Stromal cell of bone marrow (primary cell): ENCODE measurements at places on chromosomes 7 and 10.

DNA sequence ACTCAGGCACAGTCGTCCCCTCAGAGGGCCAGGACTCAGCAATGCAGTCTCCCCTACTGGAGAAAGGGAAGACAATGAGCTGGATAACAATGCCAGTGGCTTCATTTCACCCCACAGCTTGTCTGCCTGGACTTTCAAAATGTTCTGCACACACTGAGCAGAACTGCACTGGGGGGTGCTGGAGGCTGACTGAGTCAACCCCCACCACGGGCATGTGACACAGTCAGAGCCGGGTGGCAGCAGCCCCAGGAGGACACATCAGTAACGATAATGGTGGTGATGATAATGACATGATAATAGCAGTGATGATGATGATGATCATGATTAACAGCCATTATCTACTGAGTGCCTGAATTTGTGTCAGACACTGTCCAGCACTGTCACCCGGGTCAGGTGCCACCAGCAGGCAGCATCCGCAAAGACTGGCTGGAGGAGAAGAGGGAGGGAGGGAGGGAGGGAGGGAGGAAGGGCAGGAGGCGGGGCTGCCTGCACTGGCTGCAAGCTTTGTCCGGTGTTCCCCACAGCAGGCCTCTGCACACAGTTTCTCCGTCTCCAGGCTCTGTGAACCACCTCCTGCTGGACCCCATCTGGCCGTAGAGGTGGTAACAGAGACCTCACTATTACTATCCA lies 67.4 kb downstream of the PLXNA4 start:
- no peak for DNase-seq

- DNase-seq: no peak
Observed at GRCh38 chr10:130231251-130231741, 95.1 kb downstream of the GLRX3 start.

- DNase-seq: no peak
Observed at GRCh38 chr7:526460-527034, 6.9 kb upstream of the PDGFA start.

DNA sequence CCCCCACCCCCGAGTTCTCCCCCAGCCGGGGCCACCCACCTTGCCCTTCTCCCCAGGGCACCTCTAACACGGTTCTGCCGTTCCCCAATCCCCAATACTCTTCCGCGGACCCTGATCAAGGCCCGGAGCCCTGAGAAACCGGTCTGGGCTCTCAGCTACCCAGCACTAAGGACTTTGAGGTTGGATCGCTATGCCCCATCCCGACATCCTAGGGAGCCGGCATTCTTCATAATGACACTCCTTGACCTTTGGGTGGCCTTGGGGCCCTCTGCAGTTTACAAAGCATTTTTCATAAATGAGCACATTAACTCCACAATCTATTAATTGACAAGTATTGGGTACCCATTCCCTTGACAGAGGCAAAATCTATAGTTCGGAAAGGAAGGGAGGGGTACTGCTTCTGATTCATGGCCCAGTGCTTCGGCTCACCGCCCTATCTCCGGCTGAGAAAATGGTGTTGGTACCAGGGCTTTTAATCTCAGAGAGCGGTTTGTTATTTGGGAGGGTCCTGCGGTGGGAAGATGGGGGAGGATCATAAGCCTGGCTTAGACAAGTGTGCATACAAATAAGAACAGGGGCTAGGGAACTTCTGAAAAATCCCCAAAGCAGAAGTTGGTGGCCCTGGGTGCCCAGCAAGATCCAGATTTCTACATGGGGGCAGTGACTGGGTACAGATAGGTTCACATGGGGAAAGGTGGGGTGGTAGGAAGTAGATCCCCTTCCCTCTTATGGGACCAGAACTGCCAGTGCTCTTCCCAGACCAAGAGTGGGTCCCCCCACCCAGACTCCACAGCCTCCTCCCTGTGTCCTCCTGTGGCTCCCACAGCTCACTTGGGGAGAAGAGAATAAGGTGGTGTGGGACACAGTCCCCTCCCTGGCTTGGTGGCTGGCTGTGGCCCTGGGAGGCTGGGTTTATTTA lies 3.2 kb downstream of the IMPDH1 start:
- DNase-seq: no peak

- DNase-seq: no peak
Observed at GRCh38 chr7:65339257-65339656, 34.4 kb upstream of the ZNF92 start.

DNA sequence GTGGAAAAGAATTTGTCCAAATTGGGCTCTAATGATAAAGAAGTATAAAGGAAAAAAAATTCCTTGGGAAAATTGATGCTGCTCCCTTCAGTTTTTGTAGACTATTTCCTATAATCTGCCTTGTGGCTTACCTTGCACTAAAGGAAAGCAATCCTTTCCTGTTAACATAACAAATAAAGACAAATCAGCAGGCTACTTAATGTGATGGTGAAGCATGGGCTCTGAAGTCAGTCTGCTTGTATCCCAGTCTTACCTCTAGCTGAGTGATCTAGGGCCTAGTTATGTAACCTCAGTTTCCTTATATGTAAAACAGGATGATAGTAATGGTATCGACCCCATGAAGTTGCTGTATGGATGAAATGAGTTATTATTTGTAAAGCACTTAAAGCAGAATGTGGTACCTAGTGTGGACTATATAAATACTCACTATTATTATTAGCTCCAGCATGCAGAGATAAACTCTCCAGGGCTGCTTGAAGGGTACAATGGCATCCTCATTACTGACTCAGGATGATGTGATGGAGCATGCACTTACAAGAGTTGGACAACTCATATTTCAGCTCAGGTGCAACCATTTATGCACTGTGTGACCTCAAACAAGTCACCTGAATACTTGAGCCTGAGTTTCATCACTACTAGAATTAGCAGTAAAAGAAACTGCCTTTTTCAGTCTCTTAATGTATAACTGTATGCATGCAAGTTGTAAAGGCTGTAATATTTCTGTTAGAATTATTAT lies 156.1 kb downstream of the DKK1 start:
- no peak for DNase-seq

DNA sequence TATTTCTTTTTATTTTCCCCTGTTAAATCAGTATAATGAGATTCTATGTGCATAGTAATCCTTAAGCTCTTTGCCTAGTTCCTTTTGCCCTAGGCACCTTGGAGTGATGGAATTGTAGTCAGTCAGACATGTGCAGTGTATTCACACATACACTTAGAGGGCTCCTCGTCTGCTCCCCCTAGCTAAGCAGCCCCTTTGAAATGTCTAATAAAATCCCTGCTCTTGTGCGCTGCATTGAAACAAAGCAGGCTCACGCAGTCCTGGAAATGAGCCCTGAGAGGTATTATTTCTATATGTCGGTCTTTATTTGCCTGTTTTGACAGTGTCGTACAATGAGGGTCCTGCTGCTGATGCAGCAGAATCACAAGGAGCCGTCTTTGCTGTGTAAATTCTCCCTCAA lies 258.7 kb downstream of the AUTS2 start:
- DNase-seq: no peak

DNA sequence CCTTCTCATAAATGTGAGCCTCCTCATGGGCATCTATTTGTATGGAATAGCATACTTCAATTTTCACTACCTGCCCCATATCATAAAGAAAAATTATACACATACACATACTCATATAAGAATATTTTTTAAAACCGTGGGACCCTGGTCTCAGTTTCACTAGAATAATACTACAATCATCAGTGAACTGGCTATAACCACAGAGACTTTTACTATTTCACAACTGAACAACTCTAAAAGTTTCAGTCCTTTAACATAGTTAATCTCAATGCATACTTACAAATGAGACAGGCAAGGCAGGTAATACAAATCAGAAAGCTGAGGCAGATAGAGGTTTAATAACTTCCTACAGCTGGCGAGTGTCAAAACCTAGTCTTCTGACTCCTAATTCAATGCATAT lies 83.1 kb downstream of the LRRN3 start:
- DNase-seq: no peak

DNA sequence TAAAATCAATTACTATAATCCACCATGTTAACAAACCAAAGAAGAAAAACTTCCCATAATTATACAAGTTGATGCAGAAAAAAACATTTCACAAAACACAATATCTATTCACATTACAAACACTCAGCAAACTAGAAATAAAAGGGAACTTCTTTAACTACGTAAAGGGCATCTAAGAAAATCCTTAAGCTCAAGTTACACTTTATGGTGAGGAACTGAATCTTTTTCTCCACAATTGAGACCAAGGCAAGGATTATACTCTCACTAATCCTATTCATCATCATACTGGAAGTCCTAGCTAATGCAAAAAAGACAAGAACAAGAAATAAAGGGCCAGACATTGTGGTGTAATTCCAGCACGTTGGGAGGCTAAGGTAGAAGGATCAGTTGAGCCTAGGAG lies 159.9 kb downstream of the ZNF365 start:
- no peak for DNase-seq

- no peak for DNase-seq
Observed at GRCh38 chr10:113927440-113927839, 73.0 kb downstream of the NHLRC2 start.

GRCh38 chr10:132690401-132690800 lies 95.5 kb downstream of the NKX6-2 start:
- DNase-seq: no peak

DNA sequence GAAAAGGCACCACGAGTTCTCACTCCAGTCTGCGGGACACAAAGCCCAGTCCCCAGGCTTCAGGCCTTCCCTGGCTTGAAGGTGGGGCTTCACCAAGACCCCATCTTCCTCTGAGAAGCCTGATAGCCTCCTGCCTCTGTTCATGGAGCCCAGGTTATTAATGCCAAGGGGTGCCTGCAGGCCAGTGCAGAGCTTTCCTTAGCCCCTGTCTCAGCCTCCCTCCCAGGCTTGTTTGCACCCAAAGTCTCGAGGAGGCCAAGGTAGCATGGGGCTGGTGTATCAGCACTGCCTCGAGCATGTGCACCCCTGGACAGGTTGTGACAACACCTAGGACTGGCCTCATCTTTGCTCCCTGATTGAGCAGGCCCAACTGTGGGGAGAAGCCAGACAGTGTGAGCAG lies 108.1 kb upstream of the PCDH15 start:
- no peak for DNase-seq

- DNase-seq: no peak
Observed at GRCh38 chr10:131425752-131426533, 114.4 kb upstream of the TCERG1L start.

DNA sequence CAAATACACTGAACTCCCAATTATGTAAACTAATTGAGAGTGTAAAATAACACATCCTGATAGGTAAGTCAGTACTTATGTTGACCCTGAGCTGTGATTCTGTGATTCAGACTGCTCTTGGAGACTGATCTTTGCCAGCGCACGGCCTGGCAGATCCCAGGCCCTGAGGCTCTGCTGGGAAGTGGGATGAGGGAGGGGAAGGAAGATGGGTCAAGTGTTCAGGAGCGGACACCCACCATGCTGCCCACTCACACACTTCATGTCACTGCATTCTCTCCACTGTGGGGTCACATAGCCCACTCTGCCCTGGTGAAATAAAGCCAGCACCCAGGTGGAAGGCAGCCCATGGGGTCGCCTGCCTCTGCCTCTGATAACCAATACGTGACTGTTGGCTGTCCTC lies 226.2 kb downstream of the TNS3 start:
- no peak for DNase-seq
